CD14-positive monocyte (primary cell): ENCODE measurements at places on chromosomes 7 and 10. TPM values are rescaled to one million over a fixed set of nuclear protein-coding genes. Genes with fewer than 3 reads are reported as not detected.

Gene CTBP2
- polyA plus RNA-seq = 40.9 TPM

Gene PPP1R3C
- polyA plus RNA-seq = not detected in 2 replicates

Gene GRID2IP
- not detected in 2 replicates for polyA plus RNA-seq

Gene SEMA3A
- polyA plus RNA-seq = 0.01 and 0.03 TPM in 2 replicates
